Fibroblast of lung (primary cell): ENCODE measurements at places on chromosomes 2 and 18.

DNA sequence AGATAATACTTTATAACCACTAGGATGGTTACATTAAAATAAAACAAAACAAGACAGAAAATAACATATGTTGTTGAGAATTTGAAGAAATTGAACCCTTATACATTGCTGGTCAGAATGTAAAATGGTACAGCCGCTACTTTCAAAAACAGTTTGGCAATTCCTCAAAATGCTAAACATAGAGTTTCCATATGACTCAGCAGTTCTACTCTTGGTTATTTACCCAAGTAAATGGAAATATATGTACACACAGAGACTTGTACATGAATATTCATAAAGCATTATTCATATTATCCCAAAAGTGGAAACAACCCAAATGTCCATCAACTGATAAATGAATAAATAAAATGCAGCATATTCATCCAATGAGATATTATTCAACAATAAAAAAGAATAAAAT, 92.5 kb upstream of the LRATD1 start:
- peak; percentile 58 for DNase-seq

GRCh38 chr2:219133976-219134375, 26.6 kb downstream of the NHEJ1 start:
- no peak for DNase-seq

GRCh38 chr2:239822146-239822831, 202.9 kb downstream of the NDUFA10 start:
- no peak for DNase-seq

GRCh38 chr2:241933179-241933911, 63.8 kb downstream of the RTP5 start:
- peak; percentile 38 for DNase-seq

DNA sequence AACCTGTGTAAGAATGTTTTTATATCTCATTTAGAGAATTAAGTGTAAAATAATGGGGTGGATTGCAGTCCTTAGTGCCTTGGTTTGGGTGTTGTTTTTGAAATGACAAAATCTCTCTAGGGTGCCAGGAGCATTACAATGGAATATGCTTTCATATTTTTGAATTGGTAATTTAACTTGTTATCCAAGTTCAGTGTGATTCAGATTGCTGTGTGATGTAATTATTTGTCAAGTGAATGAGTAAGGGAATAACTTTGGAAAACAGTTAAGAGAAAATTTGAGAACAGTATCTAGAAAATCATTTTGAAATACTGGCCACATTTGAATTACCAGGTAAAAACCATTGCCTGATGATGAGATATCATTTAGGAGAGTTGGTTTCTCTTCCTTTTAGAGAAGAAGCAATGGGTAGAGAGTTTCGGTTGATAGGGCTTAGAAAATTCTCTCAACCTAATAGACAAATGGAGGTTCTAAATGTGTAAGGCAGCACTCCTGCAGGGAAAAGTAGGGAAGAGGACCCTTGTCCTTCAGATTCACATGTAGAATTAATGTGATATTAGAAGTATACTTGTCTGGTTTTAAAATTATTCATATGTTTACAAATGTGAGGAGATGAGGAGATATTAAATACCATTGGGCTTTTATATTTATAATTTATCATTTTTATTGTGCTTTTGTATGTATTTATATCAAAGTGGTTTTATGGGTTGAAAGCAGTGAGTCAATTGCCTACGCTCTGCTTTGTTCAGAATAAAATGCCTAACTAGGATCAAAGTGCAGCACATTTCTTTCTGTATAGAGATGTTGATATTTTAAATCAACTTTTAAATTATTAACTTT, 124.8 kb downstream of the PHLPP1 start:
- DNase-seq: peak; percentile 34

GRCh38 chr2:241009601-241010530, 11.4 kb downstream of the SNED1 start:
- DNase-seq: peak; percentile 86

DNA sequence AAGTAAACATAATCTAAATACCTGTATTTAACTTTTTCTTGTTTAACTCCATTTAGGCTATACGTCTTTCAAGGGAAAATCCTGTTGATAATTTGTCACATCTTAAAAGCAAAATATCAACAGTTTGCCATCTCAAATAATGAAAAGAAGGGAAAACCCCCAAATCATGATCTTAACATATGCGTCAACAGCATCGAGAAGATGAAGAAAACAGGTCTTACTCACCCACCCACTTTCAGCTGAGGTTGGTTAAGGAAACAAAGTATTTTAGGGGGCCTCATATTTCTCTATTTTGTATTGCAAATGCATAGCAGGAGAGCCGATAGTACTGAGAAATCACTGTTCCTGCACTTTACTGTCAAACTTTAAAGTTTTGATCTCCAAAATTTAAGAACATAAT, 143.1 kb upstream of the COPS8 start:
- no peak for DNase-seq

DNA sequence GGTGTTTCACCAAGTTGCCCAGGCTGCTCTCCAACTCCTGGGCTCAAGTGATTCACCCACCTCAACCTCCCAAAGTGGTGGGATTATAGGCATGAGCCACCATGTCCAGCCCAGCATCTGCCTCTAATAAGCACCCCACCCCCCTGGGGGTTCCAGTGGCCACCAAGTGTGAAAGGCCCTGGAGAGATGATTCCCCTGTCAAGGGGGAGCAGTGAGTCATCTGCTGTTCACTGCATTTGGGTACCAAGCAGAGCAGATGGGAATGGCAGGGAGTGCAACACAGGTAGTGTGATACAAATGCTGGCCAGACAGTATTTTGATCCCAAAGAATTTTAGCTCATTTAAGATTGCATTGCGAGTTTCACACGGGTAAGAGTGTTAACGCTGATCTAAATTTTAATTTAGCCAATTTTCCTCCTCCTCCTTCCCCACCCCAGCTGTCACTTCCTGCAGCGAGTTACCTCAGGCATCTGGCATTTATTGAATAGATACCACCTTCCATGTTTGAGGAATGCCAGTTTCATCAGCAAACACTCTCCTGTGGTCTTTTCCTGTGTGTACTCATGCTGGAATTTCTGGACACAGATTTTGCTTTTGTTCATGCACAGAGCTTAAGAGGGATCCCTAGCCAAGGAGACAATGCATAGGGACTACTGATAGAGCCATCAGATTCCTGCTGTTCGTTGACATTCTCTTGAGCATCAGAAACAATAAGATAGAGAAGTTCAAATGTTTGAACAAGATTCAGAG, 32.4 kb upstream of the NCK2 start:
- peak; percentile 9 for DNase-seq

GRCh38 chr18:36031903-36032302, 35.5 kb downstream of the RPRD1A start:
- DNase-seq: no peak

- no peak for DNase-seq
Measured at GRCh38 chr2:58906081-58906645, 665.0 kb upstream of the FANCL start.

- DNase-seq: peak; percentile 75
Measured at GRCh38 chr2:36707050-36707449, 10.5 kb downstream of the VIT start.

GRCh38 chr2:60554074-60554645, 706 bp upstream of the BCL11A start:
- peak; percentile 35 for DNase-seq
